Head of caudate nucleus (tissue), 42 donors: ENCODE measurements at places on chromosomes 6 and 20.
A peak's percentile ranks its signal among the peaks of the same experiment; 100 is the strongest.

- DNase-seq: no peak
Observed at GRCh38 chr20:6525447-6526303, 241.8 kb upstream of the BMP2 start.

GRCh38 chr20:49028684-49029083 lies 17.4 kb upstream of the CSE1L start:
- DNase-seq: no peak

DNA sequence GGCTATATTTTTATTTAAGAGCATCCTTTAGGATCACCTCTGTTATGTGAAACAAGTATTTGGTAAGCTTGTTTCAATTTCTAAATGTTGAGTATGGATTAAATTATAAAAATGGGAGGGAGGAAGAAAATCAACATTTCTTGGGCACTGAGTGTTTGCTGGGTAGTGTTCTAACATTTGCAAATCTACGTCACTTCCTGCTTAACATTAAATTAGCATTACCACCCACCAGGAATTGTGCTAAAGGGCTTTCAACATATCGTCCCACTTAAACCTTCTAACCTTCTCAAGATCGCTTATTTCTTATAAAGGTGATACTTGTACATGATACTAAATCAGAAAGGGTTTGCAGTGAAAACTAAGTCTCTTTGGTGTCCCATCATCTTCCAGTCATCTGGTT lies 7.9 kb upstream of the TMEM217 start:
- DNase-seq: no peak

GRCh38 chr20:12821249-12821648 lies 187.5 kb upstream of the SPTLC3 start:
- no peak for DNase-seq

GRCh38 chr6:14547284-14547998 lies 429.9 kb downstream of the CD83 start:
- no peak for DNase-seq

DNA sequence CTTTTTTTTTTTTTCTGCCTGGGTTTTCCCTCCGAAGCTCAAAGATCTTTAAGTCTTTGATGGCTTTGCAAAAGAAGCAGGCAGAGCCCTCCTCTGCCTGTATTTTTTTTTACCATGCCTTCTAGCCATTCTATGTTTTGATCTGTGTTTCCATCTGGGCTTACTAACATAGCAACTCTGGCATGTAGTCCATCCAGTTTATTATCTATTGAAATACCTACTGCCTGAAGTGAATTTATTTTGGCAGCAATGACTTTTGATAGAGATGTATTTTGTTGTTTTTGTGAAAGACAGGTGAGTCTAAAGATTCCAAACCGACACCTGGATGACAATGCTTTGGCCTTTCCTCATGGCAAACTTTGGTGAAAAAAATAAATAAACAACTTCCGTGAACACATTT lies 1157.7 kb upstream of the MAP3K7 start:
- DNase-seq: no peak

DNA sequence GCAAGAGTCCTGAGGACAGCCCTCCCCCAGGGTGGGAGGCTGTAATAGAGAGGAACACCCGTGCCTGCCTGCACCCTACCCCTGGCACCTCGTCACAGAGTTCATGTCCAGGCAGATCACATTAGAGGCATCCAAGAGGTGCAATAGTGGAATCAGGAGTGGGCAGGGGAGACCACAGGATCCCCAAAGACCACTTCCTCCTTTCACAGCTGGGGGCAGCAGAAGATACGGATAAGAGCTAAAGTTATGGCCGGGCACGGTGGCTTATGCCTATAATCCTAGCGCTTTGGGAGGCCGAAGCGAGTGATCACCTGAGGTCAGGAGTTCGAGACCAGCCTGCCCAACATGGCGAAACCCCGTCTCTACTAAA lies 1.5 kb upstream of the CAPN11 start:
- no peak for DNase-seq

DNA sequence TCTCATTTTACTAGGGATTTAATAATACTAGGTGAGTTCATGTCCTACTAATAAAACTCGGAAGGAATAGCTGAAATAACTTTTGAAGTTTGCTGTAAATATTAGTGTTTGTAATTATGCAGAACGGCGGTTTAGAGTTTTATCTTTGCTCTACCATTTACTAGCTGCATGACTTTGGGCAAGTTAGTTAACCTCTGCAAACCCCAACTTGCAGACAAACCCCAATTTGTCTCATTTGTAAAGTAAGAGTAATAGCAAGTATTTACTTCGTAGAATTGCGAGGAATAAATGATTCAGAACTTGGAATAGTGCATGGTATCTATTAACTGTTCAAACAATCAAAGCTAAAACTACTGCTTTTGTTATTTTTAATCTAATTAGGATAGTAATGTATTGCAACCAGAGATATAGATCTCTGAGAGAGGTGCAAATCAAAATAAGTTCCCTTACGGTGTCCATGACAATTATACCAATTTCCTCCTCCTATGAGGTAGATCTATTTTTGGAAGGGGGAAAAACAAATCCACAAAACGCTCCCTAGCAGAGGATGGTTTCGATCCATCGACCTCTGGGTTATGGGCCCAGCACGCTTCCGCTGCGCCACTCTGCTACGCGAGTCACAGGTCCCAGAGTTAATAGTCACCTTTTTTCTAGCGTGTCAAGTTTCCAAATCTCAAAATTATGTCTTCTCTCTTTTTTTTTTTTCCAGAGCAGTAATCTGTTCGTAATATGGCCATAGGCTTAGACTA lies 35.1 kb upstream of the BTN3A2 start:
- peak; percentile 63 for DNase-seq

- DNase-seq: no peak
Observed at GRCh38 chr6:30799210-30799609, 54.9 kb upstream of the IER3 start.

DNA sequence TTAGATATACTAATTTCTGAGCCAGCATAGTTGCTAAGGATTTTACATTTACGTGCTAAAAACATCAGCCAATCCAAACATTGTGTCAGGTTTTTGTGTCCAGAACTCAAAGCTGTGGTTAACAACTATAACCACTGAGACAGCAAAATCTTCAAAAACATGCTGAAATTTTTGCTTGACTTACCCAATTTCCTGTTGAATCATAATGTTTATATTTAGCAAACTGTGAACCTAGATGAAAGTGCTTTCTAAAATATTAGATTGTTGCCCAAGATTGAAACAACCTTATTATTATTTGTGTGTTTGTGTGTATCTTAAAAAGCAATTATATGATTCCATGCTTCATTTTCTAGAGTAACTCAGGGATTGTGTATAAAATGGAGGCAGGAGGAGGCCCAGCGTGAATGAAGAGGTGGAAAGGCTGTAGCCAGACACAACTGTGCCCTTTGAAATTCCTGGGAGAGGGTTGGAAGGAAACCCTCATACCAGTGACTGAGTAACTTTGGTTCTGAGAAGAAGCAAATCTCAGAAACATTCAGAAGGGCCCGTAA lies 48.0 kb downstream of the ARMC2 start:
- DNase-seq: no peak
